ENCODE measurements at places on chromosomes 4 and X.

GRCh38 chrX:110341189-110342035 is 17.2 kb upstream of the RTL9 start:
- peak; percentile 20 for DNase-seq

- no peak for DNase-seq
Measured at GRCh38 chrX:153999359-154000037, 20.2 kb downstream of the IRAK1 start.

DNA sequence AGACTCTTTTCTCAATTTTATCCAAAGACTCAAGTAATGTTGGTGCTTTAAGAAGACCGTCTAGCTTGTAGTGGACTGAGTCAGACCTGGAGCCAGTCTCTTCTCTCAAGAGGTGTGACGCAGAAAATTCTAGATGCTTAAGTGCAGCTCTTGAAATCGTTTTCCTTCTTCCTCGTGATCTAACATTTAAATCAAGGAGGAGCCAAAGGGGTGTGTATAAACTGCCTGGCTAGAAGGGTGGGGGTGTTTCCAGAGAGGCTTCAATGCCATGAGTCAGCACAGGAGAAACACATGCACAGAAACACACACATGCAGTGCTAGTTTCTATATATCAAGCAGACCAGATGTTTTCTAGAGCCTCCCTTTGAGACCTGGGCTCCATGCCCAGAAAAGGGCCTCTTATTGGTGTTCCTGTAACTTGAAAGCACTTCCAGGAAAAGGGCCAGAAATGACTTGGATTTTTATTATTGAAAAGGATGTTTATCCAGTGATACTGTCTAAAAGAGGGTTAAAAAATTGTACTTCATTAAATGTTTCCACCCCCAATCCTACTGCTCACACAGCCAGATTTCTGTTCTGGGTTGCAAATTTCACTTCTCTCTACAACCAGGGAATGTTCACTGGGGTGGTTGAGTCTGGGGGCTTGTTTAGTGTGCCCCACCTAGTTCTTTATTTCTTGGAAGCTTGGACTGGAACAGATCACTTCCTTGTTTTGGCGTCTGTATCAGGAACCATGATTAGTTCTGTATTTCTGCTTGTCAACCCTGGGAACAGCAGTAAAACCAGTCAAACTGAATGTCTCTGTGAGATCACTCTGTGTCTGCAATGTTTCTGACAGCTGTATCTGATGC is at the start of gene CLIC2:
TSS of gene CLIC2 (minus strand) at position 129 of the 851 bp plus-strand sequence. CDS start 187 bp downstream, outside the sequence.
- peak; percentile 46 for DNase-seq

DNA sequence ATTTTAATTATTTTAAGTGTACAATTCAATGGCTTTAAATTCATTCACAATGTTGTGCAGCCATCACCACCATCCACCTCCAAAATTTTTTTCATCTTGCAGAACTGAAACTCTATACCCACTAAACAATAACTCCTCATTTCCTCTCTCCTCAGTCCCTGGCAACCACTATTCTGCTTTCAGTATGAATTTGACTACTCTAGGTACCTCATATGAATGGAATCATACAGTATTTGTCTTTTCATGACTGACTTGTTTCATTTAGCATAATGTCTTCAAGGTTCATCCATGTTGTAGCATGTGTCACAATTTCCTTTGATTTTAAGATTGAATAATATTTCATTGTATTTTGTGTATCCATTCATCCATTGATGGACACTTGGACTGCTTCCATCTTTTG is 46.9 kb downstream of the KIF4A start:
- no peak for DNase-seq

GRCh38 chr4:74642006-74642405 is 152.3 kb downstream of the BTC start:
- DNase-seq = no peak

GRCh38 chr4:8315435-8316250 is 46.1 kb downstream of the HTRA3 start:
- peak; percentile 90 for DNase-seq

GRCh38 chr4:59247032-59247431 is 1953.1 kb upstream of the ADGRL3 start:
- no peak for DNase-seq
